CD4-positive, alpha-beta T cell treated with Interleukin-2 at 100 ng/mL for 4 hours (primary cell): ENCODE measurements at places on chromosomes 13 and 19.

DNA sequence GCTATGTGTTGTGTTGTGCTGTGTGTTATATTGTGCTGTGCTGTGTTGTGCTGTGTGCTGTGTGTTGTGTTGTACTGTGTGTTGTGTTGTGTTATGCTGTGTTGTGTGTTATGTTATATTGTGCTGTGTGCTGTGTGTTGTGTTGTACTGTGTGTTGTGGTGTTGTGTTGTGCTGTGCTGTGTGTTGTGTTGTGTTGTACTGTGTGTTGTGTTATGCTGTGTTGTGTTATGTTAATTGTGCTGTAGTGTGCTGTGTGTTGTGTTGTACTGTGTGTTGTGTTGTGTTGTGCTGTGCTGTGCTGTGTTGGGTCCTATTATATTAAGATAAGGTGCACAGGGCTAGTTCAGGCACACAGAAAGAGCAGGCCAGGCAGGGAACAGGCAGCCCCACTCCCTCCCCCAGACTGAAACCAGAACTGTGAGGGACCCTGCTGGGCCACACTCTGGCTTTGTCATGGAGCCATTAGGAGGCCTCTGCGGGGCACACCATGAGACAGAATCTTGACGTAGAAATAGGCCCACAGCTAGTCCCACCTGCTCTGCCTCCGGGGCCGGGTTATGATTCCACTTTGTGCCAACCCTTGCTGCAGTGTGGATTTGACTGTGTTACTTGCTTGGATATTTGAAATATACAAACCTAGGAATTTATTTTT is 12.1 kb downstream of the SOX1 start:
- DNase-seq: no peak

GRCh38 chr19:7870571-7871436 is 3.4 kb downstream of the PRR36 start:
- peak; percentile 5 for DNase-seq

DNA sequence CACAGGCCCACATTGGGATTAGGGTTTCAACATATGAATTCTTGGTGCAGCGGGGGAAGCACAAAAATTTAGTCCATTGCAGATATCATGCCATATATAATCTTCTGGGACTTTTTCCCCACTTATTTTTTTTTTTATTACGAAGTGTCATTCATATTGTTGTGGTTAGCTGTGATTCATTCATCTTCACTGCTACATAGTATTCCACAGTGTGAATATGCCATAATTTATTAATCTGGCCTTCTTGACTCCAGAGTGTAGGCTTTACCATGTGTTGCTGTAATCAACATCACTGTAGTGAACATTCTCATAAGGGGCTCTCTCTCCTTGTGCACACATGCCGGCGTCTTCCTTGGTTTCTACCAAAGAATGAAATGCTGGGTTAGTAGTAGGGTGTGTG is 53.4 kb upstream of the RGCC start:
- DNase-seq: no peak

DNA sequence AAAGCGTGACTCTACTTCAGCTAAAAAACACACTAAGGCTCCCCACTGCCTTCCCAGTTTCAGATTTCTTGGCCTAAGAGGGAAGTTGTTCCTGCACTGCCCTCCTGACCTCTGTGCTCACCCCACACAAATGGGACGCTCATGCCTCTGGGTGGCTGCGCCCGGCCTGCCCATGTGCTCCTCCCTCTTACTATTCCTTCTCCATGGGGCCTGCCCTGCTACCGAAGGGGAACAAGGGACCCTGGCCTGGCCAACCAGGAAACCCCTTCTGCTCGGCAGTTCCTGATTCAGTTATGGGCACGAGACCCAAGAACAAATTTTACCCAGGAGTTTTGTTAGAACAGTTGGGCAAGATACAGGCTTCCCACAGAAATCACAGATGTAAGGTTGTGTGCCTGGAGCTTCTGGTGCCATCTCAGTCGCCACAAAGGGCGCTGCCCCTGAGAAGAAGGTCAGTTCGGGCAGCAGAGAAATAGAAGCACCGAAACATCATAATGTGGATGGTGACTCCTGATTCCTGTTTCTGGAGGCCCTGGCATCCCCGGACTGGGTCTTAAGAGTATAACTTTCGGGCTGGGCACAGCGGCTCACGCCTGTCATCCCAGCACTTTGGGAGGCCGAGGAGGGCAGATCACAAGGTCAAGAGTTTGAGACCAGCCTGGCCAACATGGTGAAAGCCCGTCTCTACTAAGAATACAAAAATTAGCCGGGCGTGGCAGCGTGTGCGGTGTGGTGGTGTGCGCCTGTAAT is 5.4 kb upstream of the PLPP2 start:
- DNase-seq: no peak

GRCh38 chr19:6402058-6402457 is 9.1 kb upstream of the GTF2F1 start:
- no peak for DNase-seq

DNA sequence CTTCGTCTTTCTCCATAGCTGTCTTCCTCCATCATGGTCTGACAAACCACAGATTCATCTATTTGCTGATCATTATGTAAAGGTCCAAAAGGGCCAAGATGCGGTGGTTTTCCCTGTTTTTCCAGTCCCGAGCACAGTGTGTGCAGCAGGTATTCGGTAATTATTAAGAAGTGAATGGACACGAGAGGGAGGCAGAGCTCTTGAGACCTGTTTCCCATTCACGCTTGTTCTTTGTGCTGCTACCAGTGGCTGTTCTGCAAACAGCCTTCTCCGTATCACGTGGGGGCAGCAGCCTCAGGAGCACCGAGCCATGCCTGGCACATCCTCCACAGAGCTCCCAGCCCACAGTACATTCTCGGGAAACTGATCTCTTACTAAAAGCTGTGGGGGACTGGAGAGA is 50.3 kb downstream of the CCDC70 start:
- no peak for DNase-seq

DNA sequence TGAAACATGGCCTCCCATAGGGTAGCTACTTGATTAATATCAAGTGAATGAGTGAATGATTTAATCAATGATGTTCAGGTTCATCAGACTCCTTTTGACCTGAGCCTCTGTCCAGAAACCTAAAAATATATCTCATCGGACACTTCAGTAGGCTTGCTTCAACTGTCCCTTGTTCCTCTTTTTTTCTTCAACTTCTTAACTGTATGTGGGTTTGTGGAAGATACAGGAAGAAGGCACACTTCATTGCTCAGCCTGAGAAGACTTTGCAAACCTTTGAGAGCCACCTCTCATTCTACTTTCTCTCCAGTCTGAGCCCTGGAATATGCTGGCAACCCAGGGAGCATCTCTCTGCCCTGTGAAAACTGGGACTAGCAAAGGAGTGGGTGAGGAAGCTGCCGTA is 557.0 kb downstream of the FGF9 start:
- DNase-seq: no peak

- no peak for DNase-seq
Measured at GRCh38 chr19:8161135-8161646, 11.8 kb upstream of the FBN3 start.

DNA sequence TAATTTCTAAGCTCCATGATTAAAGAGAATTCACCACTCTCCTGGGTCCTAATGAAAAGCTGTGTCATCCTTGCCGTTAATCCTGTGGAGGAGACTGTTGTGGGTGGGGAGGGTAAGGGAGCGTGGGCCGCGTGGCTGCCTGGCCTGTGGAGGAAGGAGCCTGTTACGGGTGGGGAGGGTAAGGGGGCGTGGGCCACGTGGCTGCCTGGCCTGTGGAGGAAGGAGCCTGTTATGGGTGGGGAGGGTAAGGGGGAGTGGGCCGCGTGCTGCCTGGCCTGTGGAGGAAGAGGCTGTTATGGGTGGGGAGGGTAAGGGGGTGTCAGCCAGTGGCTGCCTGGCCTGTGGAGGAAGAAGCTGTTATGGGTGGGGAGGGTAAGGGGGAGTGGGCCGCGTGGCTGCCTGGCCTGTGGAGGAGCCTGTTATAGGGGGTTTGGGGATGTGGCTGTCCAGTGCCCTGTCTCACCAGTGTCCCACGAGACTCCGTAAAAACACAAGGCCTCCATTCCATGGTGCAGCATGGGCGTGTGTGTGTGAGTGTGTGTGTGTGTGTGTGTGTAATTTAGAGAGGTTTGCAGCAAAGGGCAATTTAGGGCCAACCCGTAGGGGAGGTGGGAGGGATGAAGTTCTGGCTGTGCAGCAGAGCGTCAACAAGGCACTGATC is 15.6 kb upstream of the DCUN1D2 start:
- no peak for DNase-seq

DNA sequence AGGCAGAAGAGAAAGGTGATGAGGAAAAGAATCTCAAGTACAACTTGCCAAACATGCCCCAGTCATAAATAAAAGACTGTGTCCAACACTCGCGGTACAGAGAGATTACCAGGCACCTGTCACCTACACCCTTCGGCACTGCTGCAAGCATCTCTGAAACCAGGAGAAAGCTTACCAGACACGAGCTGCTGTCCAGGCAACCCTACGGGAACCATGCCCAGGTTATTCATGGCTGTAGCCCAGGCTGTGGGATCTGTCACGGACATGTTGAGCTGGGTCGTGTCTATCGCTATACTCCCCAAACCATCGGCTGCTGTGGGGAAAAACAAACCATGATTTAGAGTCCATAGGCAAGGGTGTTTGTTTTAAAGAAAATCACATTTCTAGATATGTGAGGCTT is 375.0 kb downstream of the ENOX1 start:
- DNase-seq: no peak
